ENCODE measurements at places on chromosomes 12 and 14.

GRCh38 chr14:93923626-93924025 lies 3.5 kb upstream of the FAM181A start:
- no peak for DNase-seq

DNA sequence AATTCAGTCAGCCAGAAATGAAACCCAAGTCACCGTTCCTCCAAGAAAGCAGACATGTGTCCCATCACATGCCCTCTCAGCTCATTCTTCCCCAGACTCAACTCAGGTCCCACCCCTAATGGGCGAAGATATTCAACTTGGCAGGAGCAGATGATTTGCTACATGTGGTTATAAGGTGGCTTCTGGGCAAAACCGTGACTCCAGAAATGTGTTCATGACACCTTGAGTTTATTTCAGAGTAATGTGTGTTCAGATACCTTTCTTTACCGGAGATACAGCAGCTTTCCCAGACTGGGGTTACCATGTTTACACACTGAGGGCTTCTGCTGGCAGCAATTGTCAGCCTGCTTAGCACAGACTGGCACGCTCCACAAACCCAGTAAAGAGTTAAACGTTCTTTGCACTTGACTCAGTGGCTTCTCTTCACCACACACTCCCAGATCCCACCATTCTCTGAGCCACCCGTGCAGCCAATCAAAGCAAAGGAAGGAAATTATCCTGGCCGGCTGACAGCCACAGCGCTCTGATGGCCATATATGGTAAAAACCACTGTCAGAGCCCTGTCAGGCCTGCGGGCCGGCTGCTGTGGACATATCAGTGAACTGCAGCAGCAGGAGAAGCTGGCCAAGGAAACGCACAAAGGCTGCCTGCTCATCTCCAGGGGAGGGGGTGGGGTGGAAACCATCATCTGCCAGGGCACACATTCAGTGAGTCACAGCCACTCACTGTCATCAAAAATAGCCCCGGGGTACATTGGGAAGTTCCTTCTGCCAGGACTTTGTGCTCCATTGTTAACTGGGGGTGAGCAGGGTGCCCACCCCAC lies 39.9 kb downstream of the CORO1C start:
- DNase-seq = peak; percentile 57

DNA sequence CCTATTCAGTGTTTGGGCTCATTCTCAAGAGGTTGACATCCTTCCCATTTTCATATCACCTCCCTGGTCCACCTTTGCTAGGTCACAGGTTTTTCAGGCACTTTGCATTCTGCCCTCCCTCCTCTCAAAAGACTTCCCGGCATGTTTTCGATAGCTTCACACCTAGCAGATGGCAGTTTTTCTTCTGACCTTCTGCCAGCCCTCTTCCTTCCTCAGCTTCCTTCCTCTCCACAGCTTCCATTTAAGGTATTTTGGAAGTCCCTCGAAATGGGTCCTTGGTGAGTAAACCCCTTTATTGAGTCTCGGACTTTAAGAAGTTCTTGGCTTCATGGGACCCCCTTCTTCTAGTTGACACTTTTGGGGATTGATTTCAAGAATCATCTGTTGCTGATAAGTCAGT lies 358.0 kb downstream of the RGS6 start:
- no peak for DNase-seq

GRCh38 chr12:120247621-120248030 lies 17.9 kb downstream of the PXN start:
- DNase-seq = no peak

GRCh38 chr12:42935090-42935489 lies 345.5 kb upstream of the PRICKLE1 start:
- no peak for DNase-seq

GRCh38 chr14:99192028-99192621 lies 79.9 kb downstream of the BCL11B start:
- no peak for DNase-seq

- DNase-seq = no peak
These were observed 53.1 kb downstream of the BRMS1L start for GRCh38 chr14:35879151-35879648.

DNA sequence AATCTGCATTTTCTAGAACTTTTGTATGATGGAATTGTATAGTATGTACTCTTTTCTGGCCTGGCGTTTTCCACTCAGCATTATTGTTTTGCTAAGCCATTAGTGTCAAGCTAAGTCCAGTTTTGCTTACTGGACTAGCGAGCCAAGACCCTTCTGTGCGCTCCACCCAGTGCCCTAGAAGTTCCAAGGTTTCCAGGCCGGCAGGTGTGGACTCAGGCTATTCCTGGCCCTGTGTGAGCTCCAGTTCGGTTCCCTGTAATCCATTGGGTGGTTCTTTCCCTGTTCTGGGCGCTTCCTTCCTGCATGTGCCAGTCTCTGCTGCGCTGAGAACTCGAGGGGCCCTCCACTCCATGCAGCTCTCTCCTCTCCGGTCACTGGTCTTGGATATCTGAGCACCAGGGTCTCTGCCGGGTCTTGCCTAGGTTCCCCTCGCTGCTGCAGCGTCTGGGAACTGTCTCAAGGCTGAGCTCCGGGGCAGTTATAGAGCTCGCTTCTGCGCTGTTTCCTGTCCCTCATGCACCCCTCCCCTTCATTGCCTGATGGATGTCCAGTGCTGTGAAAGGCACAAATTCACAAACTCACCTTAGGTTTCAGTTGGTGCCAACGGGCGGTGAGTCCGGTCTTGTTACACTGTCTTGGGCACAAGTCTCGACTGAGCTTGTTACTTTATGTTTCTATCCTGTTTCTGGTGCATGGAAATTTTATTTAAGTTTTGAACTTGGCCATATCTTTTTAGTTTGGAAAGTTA lies 100.8 kb downstream of the ADGRD1 start:
- DNase-seq = no peak

GRCh38 chr12:113823816-113824215 lies 142.3 kb downstream of the RBM19 start:
- no peak for DNase-seq

GRCh38 chr12:59499774-59500173 lies 96.1 kb upstream of the SLC16A7 start:
- no peak for DNase-seq

DNA sequence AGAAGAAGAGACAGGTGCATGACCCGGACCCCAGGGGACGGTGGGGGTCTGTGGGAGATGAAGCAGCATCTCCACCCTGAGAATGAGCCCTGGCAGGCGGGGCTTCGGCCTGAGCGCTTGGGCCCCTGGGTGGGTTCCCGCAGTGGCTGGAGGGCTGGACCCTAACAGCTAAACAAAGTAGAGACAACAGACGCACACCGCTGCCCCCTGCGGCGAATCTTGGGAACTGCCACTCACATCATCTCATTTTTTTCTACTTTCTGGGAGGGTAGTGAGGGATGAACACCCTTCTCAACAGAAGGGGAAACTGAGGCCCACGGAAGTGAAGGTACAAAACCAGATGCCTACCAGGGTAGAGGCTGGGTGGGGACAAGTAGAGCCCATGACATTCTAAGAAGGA lies 104.7 kb downstream of the RFLNA start:
- DNase-seq = peak; percentile 21

DNA sequence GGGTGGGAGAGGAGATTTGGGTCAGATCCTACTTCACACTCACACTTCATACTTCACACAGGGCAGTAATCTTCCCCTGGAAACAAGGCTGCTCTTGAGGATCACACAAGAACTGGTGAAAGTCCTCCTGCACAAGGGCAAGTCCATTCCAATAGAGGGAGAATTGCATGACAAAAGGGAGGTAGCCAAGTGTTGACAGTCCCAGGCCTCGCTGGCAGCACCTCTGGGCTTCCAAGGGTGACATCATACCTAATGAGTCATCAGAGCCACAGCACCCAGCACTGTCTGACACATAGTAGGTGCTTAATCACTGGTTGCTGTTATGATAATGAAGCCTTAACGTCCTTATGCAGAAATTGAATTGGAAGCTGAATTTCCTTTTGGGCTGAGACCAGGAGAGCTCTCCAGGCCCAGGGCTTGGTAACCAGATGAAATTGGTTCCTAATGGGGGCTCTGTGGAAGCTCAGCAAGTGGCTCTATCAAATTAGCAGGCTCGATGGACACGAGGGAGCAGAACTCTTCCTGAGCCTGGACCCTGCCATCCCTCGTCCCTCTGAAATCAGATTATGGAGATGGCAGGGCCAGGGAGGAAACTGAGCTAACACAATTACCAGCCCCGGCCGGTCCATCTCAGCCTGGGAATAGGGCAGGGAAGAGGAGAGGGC lies 58.8 kb upstream of the ACTN1 start:
- DNase-seq = no peak

DNA sequence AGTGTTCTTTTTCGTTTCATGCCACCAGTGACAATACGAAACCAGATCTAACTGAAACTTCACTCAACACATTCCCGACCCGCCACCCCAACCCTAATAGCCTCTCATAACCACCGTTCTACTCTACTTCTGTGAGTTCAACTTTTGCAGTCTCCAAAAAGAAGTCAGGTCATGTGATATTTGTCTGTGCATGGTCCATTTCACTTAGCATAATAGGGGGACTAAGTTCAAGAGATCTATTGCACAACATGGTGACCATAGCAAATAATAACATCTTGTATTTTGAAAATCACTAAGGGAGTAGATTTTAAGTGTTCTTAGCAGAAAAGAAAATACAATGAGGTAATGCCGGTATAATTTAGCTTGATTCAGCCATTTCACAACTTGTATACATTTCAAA lies 376.4 kb downstream of the DIO2 start:
- no peak for DNase-seq

DNA sequence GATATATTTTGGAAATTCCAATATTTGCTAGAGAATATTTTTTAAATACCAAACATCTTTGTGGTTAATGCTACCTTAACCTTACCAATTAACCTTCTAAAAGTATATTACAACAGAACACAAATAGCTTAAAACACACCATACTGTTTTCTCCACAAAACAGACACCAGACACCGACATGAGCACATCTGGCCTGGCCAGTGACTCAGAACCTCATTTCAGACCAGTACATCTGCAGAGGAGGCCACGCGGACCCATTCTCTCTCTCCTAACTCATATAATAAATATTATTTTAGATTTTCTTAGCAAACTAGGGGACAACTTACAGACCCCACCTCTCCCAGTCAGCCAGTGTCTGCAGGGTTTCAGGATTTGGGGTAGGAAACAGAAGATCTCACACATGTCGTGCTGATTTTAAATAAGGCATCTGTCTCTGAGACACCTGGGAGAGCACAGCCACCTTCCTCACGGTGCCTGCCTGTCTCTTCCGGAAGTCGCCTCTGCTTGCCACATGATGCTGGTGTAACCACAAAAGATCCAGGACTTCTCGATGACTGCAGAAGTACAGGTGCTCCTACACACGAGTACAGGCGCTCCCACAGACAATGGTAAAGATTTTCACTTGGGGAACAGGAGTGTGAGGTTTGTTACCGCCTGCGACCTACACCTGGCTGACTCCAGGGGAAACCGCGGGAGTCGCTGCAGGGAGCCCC lies 9.7 kb upstream of the ANKLE2 start:
- DNase-seq = no peak

DNA sequence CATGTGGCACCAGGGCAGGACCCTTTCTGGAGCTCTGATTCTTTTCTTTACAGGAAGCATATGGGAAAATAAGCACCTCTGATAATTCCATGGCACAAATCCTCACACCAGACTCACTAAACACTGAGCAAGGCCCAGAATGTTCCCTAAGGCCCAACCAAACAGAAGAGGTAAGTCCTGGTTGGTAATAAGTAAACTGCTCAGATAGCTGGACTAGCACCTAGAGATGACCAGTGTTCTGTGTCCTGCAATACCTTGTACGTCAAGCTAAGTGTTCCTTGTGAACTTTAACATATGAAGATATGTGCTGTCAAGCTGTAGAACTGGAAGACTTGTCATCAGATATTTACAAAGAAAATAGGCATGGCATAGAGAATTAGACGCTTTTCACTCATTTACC lies 186.7 kb downstream of the ESR2 start:
- DNase-seq = no peak

DNA sequence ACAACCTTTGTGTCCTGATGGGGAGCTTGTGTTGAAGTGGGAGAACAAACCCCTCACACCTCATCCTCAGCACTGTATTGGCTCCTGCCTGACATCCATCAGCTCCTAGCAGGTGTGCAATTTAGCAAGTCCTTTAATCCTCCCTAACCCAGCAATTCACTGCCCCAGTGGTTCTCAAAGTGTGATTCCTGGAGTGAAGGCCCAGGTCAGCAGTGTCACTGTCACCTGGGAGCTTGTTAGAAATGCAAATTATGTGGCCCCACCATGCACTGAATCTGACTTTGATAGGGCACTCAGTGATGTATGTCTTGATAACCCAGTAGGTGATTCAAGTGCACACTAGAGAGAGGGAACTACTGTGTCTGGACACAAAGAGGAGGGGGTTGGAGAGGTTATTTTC lies 133.6 kb downstream of the FGD4 start:
- DNase-seq = no peak

GRCh38 chr14:88584451-88584850 lies 21.6 kb downstream of the ZC3H14 start:
- no peak for DNase-seq

DNA sequence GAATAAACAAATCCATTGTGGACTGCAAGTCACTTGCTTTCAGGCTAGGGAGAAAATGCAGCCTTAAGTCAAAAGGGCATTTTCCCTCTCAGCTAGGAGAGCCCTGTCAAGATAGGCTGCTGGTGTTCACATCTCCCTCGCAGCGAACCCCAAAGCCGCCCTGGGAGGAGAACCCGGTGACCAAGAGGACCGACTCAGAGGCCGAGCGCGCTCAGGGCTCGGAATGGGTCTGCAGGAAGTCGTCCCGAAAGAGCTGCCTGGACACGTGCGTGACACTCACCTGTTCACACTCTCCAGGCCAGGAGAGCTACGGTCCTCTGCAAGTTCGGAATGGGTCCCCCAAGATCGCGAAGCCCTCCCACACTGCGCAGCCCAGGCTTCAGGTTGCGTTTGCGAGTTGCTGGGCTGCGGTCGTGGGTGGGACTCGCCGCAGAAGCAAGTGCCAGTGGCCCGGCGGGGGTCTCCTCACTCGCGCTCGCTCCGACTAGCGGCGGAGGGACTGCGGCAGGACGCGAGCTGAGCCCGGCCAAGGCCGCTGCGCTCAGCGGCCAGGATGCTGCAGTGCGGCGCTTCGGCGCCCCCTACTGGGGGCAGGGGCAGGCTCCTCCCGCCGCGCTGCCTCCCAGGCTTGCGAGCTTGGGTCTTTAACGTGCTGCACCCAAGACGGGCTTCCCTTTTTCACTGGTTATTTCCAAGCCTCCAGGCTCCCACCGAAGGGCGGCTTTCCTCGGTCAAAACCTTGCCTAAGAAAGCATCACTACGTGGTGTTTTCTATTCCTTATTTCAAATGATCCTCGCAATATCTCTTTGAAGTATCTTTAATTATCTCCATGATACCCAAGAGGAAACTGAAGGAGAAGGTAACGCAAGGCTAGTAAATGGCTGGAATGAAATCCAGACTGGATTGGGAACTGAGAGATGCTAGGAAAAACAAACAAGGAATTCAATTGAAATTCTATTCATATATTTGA lies at the start of gene RERG:
RERG (minus strand) TSS at position 503 of the 971 bp plus-strand sequence. CDS start 3,928 bp downstream, outside the sequence.
- DNase-seq = peak; percentile 76

- DNase-seq = no peak
These were observed 73.7 kb downstream of the GALNT4 start for GRCh38 chr12:89450907-89451306.

DNA sequence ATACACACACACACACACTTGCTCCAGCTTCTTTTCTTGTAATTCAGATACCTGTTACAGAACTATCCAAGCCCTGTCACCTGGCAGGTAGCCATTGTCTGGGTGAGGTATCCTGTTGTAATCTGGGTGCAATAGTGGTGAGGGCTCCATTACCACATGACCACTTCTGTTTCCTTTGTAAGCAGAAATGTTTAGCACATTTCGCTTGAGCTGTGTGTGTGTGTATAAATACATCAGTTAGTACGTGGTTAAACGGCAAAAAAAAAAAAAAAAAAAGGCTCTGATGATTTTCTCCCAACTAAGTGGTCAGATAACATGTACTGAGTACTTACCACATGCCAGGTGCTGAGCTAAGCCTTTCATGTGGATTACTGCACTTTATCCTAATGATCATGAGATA lies 129.3 kb upstream of the SSTR1 start:
- no peak for DNase-seq

Measured in stimulated activated CD4-positive, alpha-beta T cell treated with anti-CD3 and anti-CD28 coated beads, Interleukin-1b, Interleukin-23, amount 100 ng/mL, for 4 hours (primary cell).